ENCODE measurements at places on chromosomes 11 and 22.
A peak's percentile ranks its signal among the peaks of the same experiment; 100 is the strongest.

- no peak for DNase-seq
Measured at GRCh38 chr22:32407312-32407711, 4.7 kb downstream of the RTCB start.

DNA sequence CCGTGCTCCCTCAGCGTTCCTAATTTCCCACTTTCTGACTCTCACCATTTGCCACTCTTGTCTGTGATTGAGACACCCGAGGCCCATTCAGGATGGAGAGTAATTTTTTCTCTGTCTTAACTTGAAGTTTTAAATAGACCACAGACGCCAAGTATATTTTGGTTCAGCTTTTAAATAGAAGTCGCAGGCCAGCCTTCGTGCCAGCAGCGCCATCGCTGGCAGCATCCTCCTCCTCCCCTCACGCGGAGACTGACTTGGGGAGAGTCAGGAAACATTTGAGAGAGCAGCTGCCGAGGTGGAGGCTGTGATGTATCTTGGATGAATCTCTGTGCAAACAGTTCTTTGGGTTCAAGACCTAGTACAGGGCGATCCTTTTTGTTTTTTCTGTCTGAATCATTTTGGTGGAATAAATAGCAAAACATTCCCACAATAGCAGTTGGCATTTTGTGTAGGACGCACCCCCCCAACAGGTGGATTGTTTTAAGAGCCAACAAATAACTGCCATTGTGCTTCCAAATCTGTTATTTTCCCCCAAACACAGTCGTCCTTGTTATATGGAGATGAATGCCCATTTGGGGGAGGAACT, 889 bp upstream of the DMC1 start:
- no peak for DNase-seq

- DNase-seq, result no peak
Measured at GRCh38 chr11:72343006-72343756, 91.2 kb downstream of the CLPB start.

DNA sequence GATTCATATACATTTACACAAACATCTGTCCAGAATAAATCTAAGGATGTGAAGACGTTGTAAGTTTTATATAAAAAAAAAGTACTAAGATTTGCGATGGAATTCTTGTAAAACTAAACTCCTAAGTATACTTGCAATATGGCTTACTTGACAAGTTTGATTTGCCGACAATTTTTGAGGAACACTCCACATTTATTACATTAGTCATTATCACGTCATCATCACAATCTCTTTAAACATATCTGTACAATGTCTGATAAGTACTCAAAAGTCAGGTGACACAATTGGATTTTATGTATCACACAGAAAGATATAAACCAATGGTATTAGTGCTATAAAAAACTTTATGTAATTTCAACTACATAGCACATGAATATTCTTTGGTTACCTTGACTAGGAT, 30.4 kb downstream of the IMMP1L start:
- DNase-seq, result no peak

DNA sequence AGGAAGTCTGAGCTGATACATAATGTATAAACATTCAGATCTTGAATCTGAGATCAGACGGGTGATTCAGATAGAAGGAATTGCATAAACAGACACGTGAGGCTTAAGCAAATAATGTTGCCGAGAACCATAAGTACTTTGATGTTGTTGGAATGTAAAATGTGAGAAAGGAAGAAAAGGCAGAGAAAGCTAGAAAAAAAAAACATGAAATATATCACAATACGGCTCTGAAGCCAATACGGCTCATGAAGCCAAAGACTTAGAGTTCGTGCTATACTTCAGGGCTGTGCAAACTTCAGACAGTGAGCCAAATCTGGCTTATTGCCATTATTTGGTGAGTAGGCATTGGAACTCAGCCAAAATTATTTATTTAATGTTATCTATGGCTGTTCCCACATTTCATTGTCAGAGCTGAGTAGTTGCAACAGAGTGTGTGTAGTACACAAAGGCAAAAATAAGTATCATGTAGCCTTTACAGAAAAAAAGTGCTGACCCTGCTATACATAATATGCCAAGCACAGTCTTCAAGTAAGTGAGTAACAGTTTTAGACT, 673.3 kb downstream of the CNTN5 start:
- no peak for DNase-seq

DNA sequence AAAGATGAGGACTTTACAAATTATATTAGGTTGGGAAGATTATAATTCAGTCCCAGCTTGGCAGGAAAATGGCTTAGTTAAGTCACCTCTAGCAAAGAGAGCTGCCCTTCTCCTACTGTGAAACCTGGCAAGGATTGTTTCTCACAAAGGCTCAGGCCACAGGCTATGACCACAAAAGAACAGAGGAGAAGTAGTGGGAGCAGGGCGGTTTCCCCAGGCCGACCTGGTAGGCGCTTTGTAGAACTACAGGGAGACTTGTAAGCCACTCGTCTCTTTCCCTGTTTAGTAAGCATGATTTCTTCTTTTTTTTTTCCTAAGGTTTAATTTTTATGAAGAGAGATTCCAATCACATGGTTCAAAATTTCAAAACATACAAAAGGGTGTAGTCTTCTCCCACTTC, 4.6 kb downstream of the SNAP29 start:
- DNase-seq, result no peak

GRCh38 chr11:101049123-101049522, 80.5 kb downstream of the PGR start:
- no peak for DNase-seq

DNA sequence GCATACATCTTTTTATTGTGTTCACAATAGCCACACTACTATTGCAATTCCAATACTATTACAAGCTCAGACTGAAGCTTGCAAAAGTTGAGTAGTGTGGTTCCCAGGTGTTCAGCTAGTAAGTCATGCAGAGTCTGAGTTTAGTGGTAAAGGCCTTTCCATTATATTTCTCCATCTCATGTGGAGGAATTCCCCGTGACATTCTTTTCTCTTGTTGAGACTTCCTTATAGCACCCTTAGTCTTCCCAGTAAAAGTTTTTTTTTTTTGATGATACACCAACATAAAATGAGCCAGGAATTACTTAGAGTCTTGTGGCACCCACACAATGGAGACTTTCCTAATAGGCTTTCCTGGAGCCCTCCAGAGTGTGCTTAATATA, 110.8 kb downstream of the UVRAG start:
- DNase-seq, result no peak

- DNase-seq, result peak; percentile 36
Measured at GRCh38 chr11:17991783-17992433, 20.9 kb downstream of the SERGEF start.

- no peak for DNase-seq
Measured at GRCh38 chr22:33842006-33842354, 78.3 kb downstream of the LARGE1 start.

- DNase-seq, result no peak
Measured at GRCh38 chr11:9518835-9519410, 54.5 kb upstream of the WEE1 start.

GRCh38 chr11:77438487-77438886, 35.4 kb downstream of the PAK1 start:
- no peak for DNase-seq

GRCh38 chr22:35840302-35840739, 122.6 kb downstream of the APOL5 start:
- DNase-seq, result no peak

GRCh38 chr11:30143098-30143705, 87.6 kb upstream of the FSHB start:
- no peak for DNase-seq

GRCh38 chr11:110087812-110088534, 5.2 kb upstream of the ZC3H12C start:
- DNase-seq, result no peak

GRCh38 chr22:33321466-33321865, 263.3 kb upstream of the SYN3 start:
- no peak for DNase-seq

DNA sequence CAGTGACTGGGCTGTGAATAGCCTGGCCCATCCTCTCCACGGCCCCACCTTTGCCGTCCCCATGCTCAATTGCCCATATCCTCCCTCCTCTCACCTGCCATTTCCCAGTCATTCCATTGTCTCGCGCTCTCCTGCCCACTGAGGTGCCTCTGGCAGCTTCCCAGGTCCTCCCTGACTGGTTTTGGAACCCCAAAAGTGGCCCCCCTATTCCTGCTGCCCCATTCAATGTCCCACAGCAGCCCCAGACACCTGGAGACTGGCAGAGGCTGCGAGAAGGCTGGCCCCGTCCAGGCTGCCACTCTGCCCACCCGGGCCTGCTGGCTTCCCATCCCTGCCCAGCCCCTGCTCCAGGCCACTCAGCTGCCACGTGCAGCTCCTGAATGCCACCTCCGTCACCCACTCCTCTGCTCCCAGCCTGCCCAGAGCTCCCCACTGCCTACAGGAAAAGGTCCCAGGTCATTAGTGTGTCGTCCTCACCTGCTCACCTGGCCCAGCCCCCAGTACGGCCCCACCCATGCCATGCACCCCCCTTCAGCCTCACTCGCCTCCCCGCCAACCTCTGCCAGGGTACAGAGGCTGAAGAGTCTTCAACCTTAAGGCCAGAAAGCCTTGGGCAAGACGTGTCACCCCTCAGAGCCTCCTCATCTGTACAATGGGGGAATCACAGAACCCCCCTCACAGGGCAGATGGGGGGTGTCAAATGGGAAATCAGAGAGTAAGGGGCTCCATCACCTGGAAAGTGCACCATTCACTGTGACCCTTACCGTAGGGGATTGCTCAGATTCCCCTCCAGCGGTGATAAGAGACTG, 37.5 kb downstream of the KCNJ4 start:
- DNase-seq, result no peak

DNA sequence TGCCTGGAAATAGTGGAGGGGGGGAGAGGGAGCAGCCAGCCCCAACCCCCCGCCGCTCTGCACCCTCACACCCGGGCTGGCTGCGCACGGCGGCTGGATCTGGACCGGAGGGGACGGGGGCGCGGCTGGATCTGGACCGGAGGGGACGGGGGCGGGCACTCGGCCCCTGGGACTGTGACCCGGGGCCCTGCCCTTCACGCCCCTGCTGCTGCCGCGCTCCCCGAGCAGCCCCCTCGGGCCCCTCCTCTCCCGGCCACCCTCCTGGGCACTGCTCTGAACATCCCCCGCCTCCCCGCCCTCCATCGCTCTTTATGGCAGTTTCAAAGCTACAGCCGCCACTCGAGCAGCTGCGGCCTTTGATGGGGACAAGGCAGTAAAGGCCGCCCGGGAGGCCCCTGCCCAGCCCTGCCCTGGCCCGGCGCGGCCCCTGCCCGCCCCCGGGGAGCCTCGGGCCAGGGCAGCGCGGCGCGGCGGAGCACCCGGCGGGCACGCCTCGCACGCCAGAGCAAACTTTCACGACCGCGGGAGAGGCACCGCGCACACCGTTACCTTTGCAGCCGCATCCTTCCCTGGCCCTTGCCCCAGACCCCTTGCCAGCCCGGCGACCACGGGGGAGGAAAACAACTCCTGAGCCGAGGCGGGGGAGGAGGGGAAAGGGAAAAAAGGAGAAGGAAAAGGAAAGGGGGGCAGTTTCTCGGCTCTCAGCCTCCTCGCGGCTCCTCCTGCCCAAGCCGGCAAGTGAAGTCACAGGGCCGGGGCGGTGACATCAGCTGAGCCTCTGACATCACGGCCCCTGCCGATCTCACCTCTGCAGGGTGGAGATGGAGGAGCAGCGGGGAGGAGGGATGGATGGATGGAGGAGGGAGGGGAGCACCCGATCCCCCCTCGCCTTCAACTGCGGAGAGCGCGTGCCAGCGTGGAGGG, 13.1 kb upstream of the TCF20 start:
- DNase-seq, result peak; percentile 67

GRCh38 chr11:2158966-2159365, 2.0 kb downstream of the INS start:
- no peak for DNase-seq

GRCh38 chr22:38236786-38237185, 35.0 kb downstream of the MAFF start:
- DNase-seq, result no peak

DNA sequence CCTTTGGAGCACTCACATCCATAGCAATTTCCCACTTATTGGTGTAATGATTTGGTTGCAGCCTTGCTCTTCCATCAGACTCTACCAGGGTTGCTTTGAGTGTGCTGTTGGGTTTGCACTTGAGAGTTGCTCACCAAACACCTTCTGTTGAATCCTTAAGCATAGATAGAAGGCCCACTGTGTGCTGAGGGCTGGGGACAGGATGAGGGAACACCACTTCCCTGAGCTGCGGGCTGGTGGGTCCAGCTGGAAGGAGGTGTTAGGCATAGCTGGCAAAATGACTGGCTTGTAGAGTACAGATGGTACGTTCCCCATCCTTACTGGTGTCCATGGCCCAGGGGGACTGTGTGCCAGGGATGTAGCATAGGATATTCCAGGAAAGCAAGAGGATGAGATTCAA, 3.9 kb downstream of the PRDM11 start:
- no peak for DNase-seq

GRCh38 chr11:77188633-77189491, 60.8 kb downstream of the MYO7A start:
- no peak for DNase-seq

GRCh38 chr22:27670701-27671412, 130.7 kb downstream of the MN1 start:
- DNase-seq, result no peak

GRCh38 chr22:29937940-29938693, 55.1 kb downstream of the MTMR3 start:
- no peak for DNase-seq

- DNase-seq, result no peak
Measured at GRCh38 chr11:69413015-69413801, 68.3 kb upstream of the LINC01488 start.

DNA sequence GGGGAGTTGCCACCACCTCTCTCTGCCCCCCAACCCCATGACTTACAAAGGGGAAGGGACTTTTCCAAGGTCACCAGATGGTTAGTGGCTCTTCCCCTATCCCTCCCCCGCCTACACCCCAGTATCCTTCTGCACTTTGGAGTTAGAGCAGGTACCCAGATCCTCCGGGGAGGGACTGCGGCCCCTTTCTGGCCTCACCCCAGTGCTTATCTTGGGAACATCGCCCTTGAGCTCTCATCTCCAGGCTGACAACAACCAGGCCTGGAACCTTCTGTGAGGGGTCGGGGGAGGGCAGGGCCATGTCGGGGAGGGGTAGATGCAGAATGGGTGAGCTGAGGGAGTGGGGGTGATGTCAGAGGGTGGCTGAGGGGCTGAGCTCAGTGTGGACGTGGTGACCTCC, 7.5 kb upstream of the NAALADL1 start:
- DNase-seq, result no peak

Measured in activated T-cell treated with anti-CD3 and anti-CD28 coated beads, Interleukin-2, amount 50 U/mL, for 24 hours (primary cell).